HFF-Myc (cell line): ENCODE measurements at places on chromosomes 16 and 17.

DNA sequence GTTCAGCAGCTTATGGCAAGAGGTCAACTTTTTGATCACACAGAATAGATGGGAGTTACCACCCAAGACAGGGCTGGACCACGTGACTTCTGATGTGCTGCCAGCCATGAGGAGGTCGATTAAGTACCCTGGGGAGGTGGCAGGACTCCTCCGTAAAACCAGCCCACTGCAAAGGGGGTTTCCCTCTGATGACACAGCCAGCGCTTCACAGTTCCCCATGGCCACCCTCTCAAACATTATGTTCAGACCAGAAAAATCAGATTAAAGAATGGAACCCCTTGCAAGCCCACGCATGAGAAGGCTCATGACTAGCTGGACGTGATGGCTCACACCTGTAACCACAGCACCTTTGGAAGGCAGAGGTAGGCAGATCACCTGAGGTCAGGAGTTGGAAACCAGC lies 222.9 kb downstream of the CPPED1 start:
- DNase-seq: no peak

- DNase-seq: no peak
These were observed 34.7 kb downstream of the GINS3 start for GRCh38 chr16:58426966-58427365.

DNA sequence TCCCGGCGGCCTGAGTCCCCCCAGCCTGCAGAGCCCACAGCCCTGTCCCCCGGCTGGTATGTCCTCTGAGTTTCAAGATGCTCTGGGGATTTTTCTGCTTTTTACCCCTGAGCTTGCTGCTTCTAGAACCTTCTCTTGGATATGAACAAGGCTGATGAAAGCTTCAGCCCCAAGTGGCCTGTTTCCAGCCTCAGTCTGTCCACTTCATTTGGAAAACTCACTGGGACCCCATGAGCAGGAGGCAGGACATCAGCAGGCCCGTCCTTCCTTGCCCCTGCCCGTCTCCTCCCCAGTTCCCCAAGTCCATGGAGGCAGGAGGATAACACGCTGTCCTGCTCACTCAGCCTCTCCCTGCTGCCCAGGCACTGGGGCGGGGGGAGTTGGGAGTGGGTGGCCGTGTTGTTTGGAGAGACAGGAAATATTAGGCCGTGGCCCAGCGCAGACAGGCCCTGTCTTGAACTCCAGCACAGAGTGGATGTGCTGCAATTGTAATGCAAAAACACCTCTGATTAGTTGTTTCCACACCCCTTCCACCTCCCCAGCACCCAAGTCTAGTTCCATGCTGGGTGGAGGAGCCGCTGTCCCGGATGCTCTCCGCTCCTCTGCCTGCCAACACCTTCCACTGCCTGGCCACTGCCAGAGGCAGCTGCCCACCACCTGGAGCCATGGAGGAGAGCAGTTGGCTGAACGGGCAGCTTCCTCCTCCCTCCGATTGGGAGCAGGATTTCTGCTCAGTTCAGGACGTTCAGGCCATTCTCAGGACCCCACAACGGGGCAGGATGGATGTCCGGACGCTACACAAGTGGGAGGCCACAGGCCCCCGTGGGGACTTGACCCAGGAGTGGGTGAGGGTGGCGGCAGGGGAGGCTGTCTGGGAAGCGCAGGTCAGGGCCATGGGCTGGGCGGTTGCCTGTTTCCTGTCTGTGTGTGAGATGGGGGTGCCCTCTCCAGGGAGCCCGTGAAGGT lies 216.9 kb upstream of the GSE1 start:
- DNase-seq: peak; percentile 39

DNA sequence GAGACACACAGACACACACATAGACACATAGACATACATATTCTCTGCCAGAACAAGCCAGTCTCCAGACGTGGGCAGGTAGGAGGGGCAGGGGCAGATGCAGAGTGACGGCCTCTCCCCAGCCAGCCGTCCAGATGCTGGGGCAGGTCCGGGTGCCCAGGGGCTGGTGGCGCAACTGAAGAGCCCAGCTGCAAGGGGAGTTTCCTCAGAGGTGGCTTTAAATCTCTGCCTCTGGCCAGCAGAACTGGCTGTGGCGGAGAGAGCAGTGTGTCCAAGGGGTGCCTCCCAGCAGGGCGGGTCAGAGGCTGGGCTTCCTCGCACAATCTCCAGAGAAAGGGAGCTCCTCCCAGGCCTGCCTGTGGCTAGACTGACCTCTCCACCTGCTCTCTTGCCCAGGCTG lies 9.4 kb upstream of the GCGR start:
- no peak for DNase-seq

- no peak for DNase-seq
These were observed 43.2 kb upstream of the ZFHX3 start for GRCh38 chr16:73091174-73091573.

DNA sequence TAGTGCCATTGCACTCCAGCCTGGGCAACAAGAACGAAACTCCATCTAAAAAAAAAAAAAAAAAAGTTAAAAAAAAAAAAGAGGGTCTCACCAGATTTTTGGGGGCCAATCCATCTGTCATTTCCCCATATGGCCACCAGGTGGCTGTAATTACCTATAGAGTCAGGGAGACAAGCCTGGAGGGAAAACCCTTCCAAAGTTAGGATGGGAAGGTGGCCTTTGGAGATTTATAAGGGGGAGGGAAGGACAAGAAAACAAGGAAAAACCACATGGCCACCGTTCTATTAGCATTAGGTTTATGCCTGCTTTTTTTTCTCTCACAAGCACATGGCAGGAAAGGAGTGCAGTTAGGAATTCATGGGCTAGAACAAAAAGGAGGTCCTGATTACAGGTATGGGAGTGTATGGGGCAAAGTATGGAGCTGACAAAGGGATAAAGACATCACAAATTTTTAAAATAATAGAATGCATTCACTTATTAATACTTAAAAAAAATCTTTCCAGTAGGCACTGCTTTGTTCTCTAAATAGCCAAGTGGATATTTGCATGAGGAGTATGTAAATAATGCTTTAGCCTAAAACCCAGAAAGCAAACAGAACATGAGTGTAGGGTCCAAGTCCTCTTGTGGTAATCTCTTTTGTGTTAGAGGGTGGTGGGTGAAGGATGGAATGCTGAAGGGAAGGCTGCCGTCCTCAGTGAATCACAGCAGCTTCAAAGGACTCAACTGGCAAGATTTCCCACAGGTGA lies 5.1 kb downstream of the CYB5D1 start:
- no peak for DNase-seq

- peak; percentile 44 for DNase-seq
These were observed 7.6 kb downstream of the CCDC57 start for GRCh38 chr17:82204831-82205719.

- DNase-seq: no peak
These were observed at the start of gene ALOX12 for GRCh38 chr17:6995500-6996255. TSS of gene ALOX12 (plus strand) at chr17:6996049. CDS start at chr17:6996118, 69 bp downstream.

DNA sequence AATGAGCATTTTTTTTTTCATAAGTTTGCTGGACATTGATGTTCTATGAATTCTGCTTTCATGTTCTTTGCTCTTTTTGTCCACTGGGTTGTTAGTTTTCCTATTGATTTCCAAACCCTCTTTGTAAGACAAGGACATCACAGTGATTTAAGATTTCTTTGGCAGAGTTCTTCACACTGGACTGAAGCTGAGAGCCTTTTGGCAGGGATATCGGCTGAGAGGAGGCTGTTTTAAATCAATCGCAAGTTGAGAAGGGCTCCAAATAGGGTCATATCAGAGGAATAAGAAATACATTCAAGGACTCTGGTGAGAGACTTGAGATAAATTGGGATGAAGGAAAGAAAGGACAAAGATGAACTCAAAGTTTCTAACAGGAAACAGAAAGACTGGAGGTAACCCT lies 165.8 kb upstream of the AXIN2 start:
- DNase-seq: no peak

DNA sequence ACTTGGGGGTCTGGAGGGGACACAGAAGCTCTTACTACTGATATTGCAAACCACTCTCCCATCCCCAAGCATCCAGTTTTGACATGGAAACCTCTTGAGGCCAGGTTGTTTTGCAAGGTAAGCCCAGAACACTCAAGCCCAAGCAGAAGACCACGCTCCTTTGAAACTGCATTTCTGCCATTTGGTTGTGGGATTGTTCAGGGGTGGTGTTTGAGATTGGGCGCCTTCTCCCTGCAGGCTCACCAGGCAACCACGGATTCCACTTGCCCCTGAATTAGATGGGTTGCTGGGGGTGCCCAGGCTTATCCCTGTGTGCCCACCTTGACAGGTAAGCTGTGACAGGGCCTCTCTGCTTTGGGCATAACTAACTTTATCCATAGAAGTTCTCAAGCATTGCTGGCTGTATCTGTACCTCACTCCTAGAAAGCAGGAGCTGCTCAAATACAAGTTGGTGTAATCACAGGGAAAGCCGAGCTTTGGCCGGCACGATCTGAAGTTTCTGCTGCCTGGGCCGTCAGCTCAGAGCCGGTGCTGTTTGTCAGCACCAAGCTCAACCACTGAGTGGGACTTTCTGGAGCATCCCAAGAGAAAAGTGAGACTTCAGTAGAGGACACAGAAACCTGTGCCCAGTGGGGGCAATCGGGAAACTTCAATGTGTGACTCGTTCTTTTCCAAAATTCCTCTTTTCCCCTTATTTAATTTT lies 93.6 kb downstream of the CYLD start:
- DNase-seq: no peak

DNA sequence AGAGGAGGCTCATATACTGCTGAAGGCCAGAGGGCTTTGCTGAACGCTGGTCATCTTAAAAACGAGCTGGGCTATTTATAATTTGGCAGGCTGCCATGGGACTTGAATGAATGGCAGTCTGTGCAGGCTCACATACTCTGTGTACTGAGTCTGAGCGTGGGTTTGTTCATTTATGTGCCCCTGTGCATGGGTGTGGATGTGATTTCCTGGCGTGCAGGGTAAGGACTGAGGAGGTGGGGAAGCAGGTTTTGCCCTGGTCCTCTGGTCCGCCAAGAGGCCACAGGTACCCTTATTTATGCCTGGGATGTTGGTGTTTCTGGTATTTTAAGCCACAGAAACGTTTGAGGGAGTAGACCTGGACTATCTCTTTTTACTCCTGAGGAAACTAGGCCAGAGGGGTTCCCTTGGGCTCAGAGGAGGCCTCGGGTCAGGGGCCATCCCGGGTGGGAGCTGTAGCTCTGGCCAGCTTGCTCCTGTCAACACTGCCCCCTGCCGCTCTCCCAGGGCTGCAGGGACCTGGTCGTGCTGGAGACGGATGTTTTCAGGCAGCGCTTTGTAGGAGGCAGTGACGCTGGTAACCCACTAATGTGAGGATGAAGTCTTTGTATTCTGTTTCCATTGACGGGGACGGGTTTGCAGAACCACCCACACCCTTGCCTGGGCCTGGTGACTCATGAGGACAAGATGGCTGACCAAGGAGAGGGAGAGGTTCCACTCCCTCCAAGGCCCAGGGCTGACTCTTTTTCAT lies 184.4 kb downstream of the MSI2 start:
- no peak for DNase-seq

DNA sequence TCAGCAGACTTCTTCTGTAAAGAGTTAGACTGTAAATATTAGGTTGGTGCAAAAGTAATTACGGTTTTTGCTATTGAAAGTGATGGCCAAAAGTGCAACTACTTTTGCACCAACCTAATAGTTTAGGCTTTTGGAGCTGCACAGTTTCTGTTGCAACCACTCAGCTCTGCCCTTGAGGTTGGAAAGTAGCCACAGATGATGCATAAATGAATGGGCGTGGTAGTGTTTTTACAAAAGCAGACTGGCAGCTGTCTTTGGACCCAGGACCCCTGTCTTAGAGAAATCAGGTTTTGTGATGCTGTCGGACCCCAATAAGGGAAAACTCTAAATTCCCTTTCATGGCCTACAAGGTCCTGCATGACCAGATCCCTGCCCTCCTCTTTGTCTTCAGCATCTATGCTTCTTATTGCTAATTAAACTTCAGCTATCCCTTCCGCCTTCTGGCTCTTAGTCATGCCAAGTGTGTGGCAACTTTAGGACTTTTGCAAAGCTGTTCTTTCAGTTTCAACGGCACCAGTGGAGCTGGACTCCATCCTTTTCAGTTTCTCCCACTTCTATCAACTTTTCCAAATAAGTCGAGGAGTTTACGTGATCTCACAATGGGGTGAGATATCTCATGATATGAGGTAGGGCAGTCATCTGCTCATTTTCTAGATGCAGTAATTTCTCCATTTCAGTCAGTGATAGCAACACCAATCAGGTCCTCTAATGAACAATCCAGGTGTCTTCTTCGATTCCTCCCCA lies 232.3 kb downstream of the XYLT1 start:
- no peak for DNase-seq

- peak; percentile 93 for DNase-seq
These were observed 217.8 kb upstream of the GSE1 start for GRCh38 chr16:85395207-85395912.

- DNase-seq: no peak
These were observed 34.4 kb upstream of the DNAH17 start for GRCh38 chr17:78611607-78612006.

DNA sequence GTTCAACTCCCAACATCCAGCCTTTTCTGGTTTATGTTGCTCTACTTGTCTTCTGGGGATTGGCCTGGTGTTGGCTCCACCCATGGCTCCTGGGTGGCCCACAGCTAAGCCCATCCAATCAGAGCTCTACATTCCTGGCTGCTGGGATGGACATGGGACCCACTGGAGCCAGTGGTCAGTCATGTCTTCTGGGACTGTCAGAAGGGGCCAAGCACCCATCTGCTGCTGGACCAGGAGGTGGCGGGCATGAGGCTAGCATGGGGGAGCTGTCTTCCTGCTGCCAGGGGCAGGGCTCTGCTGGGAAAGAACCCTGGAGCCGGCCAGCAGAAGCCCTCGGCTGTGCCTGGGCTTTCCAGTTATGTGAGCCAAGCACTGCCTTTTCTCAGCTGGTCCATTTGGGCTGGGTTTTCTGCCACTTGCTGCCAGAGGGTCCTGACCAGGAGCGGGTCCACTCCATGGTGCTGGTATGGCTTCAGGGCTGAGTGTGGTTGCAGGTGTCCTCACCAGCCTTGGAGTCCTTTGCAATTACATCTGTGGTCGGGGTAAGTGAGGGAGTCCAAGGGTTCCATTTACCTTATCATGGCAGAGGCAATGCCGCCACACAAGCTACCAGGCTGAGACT lies 17.4 kb upstream of the ZNF469 start:
- no peak for DNase-seq

DNA sequence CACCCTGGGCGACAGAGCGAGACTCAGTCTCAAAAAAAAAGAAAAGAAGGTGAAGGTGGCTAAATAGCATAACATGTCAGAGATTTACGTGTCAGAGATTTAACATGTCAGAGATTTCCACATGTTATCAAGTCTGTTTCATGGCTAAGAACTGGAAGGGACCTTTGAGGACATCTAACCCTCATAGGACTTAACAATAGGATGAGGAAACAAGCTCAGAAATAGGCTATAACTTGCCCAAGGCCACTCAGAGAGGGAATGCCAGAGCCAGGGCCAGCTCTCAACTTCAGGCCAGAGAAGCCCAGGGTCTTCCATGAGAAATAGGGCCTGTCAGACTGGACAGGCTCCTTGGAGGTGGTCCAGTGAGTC lies 26.8 kb upstream of the ZNF629 start:
- no peak for DNase-seq

GRCh38 chr16:89363621-89364393 lies 126.6 kb downstream of the ANKRD11 start:
- DNase-seq: peak; percentile 61

DNA sequence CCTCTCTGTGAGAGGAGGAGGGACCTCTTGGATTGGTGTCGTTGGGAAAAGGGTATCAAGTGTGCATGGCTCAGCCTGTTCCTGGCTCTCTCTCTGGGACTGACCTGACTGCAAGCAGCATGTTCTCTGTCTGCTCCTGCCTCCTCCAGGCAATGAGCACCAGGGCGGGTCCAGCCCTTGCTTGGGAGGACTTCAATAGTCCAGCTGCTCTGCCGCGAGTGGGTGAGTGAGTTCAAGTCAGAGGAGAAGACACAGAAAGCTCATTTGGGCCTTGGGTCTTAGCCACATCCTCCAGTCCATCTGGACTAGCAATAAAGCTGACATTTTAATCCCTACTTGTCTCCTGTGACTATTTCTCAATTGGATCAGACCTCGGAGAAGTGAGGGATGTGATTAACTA lies 25.2 kb upstream of the TNS4 start:
- DNase-seq: no peak
